Fibroblast of skin of left biceps (primary cell): ENCODE measurements at places on chromosomes 4 and X.

DNA sequence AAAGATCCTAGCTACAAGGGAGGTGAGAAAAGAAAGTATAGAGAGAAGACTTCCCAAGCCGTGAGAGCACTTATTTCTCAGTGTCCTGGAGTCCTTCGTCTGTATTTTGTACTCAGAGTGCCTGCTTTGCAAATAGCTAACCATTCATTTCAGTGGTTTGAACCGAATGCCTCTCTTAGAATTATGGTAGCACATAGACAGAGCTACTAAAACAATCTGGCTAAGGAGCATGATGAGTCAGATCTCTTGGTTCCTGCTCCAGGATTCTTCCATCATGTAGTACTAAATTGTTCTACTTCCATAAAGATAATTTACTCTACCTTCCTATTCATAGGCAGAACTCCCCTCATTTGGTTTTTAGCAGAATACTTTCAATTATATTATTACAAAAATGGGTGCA lies 946.6 kb downstream of the STIM2 start:
- no peak for DNase-seq

GRCh38 chrX:53241558-53241957 lies 16.6 kb upstream of the KDM5C start:
- DNase-seq, result no peak

DNA sequence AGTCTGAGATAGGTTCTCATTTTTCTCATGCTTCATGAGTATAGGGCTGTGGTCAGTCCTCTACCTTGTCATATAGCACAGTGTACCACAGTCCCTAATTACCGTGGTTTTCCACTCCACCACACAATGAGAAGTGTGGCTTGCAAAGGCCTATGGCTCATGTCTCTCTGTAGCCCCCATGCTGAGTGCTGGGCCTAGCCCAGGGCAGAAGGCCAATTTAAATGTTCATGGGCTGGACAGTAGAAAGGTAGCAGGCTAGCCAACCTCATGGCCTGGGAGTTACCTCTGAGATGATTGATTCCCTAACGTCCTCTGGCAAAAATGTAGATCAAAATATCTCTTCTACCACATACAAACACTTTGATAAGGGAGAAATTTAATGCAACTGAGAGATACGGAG lies 222.5 kb downstream of the AFF2 start:
- DNase-seq, result no peak

DNA sequence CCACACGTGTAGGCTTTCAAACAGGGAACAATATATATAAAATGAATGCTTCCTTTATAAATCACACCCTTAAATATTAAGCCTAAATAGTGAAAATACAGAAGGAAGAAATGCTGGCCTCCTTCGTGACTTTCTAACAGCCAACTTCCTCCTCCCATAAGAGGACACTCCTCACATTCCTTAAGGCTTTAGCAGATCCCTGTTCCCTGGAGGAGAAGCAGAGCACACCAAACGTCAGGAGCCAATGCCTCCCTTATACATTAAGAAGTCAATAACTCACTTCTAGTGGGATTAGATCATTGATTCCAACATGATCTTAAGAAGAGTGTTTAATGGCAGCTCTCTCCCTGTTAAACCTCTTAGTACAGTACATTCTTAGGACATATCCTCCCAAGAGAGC lies 108.4 kb upstream of the FAM241A start:
- DNase-seq, result no peak

DNA sequence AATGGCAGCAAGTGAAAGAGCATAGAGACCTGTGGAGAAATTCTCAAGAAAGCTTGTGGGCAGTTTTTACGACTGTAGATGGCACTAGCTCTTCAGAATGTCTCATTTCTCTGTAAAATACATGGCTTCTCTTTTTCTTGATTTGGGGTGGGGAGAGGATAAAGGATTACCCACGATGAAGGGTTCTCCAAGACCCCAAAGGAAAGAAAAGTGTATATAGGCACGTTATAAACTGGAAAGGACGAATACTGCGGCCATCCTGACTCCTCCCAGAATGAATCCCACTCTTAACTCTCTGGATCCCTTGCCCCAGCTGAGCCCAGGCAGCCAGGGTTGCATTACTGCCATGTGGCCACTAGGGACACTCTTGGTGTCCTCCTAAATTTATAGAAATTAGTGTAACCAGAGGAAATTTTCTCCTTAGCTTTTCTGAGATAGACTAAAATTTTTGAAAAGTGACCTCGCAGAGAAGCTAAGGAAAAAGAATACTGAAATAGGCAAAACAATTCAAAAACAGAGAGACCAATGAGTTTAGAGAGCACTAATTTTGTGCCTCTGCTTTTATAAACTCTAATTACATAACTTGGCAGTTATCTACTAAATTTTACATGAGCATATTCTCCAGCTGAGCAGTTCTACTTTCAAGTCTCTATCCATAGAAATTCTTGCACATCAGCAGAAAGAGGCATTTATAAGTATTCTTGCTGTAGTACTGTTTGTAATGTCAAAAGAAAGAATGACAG lies 37.8 kb upstream of the PCDH19 start:
- DNase-seq, result no peak

DNA sequence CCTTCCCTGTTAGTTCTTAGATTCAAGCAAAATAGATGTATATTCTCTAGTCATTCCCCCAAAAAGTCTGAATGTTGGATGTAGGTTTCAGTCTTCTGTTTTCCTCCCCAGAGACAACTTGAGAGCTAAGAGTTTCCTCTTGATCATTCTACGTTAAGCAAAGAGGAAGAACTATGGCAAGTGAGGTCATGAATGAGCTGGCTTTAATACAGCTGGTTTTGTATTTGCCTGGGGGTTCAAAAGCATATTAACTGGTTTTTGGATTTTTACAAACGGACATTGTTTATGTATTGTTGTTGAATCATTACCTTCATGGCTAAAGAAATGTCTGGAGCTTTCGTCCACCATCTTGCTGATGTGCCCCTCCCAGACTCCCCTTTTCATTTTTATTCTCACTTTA lies 916.7 kb upstream of the POU3F4 start:
- no peak for DNase-seq
